ENCODE measurements at places on chromosomes 3 and 15.

DNA sequence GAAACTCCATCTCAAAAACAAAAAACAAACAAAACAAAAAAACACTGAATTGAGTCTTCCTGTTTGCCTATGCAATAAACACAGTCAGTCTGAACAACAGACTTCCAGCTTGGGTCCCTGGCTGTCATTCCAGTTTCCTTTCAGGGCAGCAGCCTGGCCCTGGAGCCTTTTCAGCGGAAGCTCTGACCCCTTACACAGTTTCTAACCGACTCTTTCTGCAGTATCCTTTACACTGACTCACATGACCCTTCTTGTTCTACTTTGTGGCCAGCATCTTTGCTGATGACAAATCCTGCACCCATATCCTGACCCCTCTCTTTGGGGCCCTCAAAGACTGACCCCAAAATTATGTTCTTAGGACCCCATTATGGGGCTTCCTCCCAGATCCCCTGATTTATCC lies 38.3 kb upstream of the INO80 start:
- DNase-seq, result no peak

DNA sequence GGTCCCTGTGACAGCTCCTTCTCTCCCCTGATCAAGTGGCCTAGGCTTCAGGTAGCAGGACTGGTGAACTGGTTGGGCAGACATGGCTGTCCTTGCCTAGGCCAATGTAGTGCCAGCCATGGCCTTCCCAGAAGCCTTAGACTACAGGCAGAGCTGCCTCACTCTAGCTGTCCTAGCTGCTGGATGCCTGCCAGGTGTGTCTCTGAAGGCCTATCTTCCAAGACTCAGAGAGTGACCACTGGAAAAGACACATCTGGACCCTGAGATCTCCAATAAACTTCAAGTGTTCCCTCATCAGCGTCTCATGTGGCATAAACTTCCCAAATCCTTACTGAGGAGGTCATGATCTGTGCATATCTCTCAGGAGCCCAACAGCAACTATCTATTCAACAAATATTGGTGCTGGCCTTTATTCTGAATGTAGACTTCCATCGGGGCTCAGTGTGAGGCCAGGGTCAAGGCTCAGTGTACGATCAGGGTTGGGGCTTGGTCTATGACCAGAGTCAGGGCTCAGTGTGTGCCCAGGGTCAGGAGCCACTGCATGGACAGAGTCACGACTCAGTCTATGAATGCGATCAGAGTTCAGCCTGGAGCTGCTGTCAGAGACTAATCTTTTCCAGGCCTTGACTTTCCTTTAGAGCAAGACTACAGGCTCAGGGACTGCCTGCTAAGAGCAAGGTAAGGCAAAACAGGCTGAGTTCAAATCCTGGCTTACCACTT lies 36.5 kb upstream of the INSYN1 start:
- no peak for DNase-seq

GRCh38 chr15:40985541-40986330 lies 32.5 kb downstream of the CHAC1 start:
- no peak for DNase-seq

DNA sequence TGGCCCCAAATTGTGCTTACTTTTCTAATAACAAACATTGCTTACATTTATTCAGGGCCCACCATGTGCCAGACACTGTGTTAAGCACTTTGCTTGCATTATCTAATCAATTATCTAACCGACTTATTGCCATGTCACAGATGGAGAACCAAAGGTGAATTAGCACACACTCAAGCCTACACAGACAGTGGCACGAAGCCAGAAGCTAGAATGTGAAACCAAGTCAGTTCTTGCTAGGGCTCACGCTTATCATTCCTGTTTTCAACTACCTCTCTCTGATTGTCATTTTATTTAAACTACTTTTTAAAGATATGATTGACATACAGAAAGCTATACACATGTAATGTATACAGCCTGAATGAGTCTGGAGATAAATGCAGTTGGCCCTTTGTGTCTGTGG lies 215.7 kb upstream of the CFAP20DC start:
- DNase-seq, result no peak

GRCh38 chr15:60914360-60914759 lies 314.7 kb downstream of the RORA start:
- no peak for DNase-seq

DNA sequence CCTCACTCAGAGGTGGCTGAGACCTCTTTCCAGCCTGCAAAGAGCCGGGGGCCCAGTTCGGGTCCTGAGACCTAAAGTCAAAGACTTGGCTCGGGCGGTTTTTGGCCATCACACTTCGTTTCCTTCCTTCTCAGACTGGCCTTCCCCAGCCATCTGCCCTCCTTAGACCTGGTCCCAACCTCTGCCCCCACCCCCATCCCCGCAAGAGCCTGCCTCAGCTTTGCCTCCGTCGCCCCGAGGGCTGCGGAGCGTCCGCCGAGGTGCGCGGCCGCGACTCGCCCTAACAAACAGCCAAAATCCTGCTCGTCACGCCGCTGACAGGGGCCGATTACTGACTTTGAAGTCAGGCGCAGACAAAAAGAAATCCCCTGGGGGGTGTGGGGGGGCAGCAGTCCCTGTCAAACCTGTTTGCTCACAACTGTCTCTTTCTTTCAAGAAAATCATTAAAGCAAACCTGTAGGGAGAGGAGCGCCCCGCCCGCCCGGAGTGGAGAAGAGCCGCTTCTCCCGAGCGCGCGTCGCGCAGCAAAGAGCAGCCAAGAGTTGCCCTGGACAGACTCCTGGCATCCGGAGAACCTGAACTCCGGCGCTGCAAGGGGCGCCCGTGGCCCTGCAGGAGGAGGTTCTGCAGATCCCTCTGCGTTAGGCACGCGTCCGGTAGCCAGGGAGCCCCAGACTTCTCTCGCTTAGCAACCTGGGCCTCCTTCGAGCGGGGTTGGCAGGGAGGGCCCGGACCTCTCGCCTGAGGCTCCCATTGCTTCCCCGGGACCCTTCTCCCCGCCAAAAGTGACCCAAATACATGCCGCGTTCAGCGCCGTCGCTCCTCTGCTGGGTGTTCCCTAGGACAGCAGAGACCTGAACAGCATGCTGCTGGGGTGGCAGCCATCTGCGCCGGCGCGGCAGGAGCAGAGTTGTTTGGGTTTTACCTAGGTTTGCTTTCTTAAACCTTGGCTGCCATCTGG lies 4.5 kb downstream of the SOX14 start:
- no peak for DNase-seq

DNA sequence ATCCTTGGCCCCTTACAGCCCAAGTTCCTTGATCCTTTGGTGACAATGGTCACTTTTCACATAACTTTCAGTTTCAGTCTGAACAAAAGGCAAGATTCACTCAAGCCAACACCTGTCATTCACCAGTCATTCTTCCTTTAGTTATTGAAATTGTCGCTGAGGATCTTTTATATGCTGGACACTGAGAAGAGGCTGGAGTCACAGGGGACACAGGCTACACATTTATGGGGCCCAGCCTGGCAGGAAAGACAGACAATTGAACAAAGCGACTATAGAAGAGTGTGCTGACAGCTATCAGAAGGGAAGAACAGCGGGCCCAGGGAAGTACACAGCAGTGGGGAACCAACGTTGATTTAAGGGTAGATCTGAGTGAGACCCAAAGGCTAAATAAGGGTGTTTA lies 69.8 kb upstream of the PROK2 start:
- DNase-seq, result no peak

DNA sequence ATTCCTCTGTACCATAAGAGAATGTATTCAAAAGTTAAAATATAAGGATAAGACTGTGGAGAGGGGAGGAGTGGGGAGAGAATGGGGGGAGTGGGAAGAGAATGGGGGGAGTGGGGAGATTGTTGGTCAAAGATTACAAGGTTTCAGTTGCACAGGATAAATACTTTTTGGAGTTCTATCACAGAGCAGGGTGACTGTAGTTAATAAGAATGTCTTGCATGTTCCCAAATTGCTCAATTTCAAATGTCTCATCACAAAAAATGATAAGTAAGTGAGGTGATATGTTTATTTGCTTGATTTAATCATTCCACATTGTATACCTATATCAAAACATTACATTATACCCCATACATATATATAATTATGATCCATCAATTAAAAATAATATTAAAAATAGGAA lies 23.0 kb upstream of the MEF2A start:
- no peak for DNase-seq

DNA sequence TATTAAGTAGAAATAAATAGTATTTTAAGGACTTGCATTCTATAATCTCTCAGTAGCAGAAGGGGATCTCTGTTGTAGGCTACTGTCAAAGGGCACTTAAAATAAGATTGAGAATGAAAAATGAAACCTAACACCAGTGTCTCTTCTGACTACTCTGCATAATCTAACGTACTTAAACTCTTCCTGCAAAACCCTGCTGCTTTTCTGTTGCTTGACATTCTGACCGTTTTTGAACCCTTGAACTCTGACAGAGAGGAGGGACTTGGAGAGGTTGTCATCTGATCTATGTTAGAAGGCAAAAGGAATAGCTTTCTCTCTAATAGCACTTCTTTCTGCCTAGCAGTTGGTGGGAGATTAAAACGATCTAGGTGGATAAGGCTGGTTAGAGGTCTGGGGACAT lies 204.6 kb downstream of the ZIC1 start:
- DNase-seq, result no peak

- no peak for DNase-seq
These were observed 273.8 kb upstream of the RGMA start for GRCh38 chr15:93362821-93363220.

- no peak for DNase-seq
These were observed 32.3 kb downstream of the STOML1 start for GRCh38 chr15:73959801-73960200.

DNA sequence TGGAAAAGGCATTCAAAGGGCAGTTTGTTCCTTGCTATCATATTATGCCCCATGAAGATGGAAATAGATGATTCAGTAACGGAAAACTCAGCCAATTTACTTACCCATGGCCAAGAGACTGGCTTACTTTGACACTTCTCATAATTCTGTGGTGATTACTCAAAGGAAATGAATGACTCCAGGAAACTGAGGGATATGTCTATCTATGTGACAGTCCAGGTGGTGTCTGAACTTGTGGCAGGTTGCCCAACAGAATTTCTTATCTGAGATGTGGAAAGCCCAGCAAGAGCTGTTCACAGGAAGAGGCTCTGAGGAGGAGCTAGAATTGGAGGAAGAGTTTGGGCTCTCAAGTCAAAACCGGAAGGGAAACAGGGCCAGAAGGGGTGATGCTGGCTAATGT lies 91.2 kb downstream of the KCNAB1 start:
- no peak for DNase-seq

DNA sequence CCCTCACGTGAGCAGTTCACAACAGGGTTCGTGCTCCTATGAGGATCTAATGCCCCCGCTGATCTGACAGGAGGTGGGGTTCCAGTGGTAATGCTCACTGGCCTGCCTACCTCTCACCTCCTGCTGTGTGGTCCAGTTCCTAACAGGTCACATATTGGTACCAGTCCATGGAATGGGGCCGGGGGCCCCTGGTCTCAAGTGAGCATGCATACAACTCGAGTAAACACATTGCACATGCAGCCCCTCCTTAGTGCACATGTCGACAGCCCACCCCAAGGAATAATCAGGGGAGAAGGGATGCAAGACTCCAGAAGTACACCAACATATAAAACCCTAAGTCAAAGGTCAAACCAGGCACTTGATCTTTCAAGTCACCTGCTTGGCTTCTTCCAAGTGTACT lies 127.0 kb downstream of the TP63 start:
- no peak for DNase-seq

Measured in putamen (tissue), 1 donor.